WERI-Rb-1 (cell line): ENCODE measurements at places on chromosomes 5 and 9.

DNA sequence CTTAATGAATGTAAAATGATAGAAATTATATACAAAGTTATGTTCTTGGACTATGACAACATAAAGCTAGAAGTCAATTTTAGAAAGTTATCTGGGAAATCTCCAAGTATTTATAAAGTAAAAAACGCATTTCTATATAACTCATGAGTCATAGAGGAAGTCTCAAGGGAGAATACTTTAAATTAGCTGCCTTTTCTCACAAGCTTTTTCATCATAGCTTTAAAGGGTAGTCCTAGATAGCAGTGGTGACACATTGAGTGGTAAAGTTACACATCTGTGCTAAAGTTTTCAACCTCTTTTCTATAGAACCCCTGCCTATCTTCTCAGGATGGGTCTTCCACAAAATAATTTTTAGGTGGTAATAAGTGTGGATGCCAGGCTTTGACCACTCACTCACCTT is 598.3 kb upstream of the FAM174A start:
- DNase-seq: no peak

DNA sequence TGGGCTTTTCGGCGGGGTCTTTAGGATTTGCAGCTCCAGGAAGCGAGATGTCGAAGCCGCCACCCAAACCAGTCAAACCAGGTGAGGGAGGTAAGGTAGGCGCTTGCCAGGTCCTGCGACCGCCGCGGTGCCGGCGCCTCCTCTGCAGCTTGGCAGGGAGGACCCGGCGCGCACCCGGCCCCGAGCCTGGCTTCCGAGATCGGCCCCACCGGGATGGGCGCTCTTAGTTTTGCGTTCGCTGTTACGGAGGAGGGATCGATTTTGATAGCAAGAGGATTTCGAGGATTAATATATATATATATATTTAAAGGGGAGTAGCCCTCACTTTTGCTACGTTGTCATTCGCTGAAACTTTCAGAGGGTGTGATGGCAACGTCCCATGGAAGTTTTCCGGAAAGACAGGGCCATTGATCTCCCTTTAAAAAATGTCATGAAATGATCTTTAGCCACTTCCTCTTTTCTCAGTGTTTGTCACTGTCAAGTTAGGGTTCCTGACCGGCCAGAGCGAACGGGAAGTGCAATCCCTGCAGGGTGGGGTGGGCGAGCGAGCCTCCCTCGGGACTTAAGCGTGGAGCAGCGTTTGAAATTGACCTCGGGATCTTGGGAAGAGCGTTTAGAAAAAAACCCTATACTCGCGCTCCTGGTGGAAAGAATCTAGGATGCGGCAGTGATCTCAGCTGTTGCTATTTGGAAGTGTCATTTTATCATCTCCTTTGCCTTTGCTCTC is 495 bp downstream of the OSTF1 start:
- peak; percentile 37 for DNase-seq

DNA sequence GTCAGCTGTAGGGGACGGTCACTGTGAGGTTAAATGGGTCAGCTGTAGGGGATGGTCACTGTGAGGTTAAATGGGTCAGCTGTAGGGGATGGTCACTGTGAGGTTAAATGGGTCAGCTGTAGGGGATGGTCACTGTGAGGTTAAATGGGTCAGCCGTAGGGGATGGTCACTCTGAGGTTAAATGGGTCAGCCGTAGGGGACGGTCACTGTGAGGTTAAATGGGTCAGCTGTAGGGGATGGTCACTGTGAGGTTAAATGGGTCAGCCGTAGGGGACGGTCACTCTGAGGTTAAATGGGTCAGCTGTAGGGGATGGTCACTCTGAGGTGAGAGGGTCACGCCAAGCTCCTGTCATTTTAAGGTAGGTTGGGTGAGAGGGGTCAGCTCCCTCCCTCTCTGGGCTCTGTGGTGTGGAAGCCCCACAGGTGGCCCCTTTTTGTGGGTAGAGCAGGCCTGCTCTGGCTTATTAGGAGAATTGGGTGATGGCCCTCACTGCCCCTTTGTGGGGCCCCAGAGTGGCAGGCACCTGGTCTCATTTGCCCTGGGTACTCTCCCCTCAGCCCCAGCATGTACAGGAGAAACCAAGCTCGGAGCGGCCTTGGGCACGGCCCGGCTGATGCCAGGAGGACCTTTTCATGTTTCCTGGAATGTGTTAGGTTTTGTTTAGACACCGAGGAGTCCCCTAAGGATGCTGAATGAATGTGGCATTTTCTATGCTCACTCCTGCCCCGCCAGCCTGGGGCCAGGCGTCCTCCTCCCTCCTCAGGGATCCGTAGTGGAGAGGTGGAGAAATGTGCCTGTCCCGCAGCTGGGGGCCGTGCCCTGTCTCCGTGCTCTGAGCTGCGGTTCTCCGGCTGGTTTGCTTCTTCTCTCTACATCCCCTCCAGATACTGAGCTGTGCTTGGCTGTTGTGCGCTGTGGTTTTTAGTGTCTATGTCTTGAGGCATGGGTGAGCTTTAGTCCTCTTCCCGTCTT is 31.4 kb downstream of the AHRR start:
- DNase-seq: no peak

GRCh38 chr9:111740739-111741138 is 54.0 kb downstream of the SHOC1 start:
- DNase-seq: no peak

DNA sequence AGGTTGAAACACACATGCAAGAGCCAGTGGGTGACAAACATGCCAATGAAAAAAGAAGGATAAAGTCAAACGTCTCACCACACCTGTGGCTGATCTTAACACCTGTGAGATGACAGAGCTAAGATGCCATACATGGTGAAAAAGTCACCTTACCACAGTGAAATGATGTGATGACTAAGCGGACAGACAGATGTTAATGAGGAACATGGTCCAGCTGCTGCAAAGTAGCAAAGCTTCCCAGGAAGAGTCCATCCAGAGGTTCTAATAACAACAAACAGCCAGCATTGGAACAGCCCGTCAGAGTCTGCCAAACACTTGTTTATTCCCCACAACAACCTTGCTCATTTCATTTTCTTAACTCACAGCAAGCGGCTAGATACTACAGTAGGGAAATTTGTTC is 1.9 kb downstream of the KIAA1191 start:
- DNase-seq: no peak

- DNase-seq: no peak
Observed at GRCh38 chr9:131379056-131379455, 14.8 kb upstream of the PRRC2B start.
